ENCODE measurements at places on chromosomes 12 and 14. TPM values are rescaled to one million over a fixed set of nuclear protein-coding genes. Genes with fewer than 3 reads are reported as not detected.

GRCh38 chr14:103593577-103593976, 30.8 kb downstream of the COA8 start:
- no peak overlapping the region for H3K27ac ChIP-seq
- H3K27me3 ChIP-seq: no peaks in the 10 kb centered on the region
- H3K36me3 ChIP-seq: peaks cover 15% of the 10 kb centered on the region
- peaks cover 5% of the 10 kb centered on the region for H3K4me1 ChIP-seq

DNA sequence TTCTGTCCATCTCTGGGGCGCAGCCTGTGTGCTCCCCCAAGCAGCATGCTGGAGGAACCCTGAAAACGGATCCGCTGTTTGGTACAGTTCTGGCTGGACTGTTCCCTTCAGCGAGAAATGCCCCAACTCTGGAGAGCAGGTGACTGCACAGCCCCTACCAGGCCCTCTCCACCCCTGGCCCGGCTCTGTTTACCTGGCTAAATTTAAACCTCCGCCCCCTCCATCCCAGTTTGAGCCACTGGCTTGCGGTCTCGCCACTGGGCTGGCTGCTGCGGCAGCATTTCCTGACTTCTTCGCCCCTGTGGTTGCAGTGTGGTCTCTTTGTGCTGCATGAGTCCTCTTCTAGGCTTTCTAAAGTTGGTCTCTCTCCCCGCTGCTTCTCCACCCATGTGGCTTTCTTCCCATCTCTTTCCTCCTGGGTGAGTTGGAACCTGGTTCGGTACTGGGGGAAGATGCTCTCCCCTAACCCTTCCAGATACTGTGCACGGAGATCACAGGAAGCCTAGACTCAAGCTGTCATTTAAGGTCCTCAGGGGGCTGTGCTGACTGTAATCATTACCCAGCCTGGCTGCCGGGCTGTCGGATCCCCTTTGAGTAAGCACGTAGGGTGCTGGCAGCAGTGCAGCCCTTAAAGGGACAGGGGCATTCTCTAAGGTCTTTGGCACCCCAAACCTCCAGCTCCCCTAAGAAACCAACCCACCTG, 60.6 kb downstream of the FBXL14 start:
- no peak overlapping the region for H3K27ac ChIP-seq
- H3K4me1 ChIP-seq: peaks cover 26% of the 10 kb centered on the region
- no peak for DNase-seq
- no peak overlapping the region for H3K4me3 ChIP-seq

The TSHR gene
- not detected for polyA plus RNA-seq

DNA sequence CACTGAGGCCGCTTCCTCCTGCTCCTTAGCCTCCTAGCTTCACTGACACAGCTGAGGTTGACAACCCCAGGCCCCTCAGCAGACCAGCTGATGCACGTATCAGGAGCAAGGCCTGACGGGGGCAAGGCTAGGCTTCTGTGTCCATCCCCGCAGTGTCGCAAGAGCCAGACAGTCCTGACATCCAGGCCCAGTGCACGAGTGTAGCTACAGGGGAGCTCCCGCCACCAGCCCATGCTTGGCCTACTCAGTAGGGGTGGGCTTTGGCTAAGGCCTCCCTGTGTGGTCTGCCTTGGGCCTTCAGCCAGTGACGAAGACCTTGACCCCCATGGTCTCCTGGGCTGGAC, 179.1 kb downstream of the DPF3 start:
- no peak overlapping the region for H3K27ac ChIP-seq
- no peak overlapping the region for H3K4me3 ChIP-seq
- DNase-seq: no peak
- H3K36me3 ChIP-seq: no peaks in the 10 kb centered on the region
- H3K27me3 ChIP-seq: no peaks in the 10 kb centered on the region

The CCDC175 gene
- not detected for polyA plus RNA-seq

The MYH6 gene
- not detected for polyA plus RNA-seq

The LTB4R gene
- 87.3 TPM for polyA plus RNA-seq

DNA sequence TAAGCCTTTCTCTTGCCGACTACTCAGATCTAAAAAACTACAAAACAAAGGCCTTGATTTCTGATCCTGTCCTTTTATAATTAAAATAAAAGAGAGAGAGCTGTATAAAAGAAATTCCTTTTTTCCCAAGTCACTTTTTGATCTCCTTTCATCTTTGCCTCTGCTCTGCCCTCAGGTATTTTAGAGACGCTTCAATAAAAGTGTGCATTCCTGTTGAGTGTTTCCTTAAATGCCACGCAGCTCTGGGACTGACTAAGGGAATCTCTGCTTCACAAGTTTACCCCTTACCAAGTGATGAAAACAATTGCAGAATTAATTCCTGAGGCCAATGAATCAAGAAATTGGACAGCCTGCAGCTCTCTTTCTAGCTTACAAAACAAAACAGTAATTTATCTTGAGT, 1109.8 kb downstream of the TMTC2 start:
- H3K4me3 ChIP-seq: no peak overlapping the region
- no peaks in the 10 kb centered on the region for H3K27me3 ChIP-seq
- H3K4me1 ChIP-seq: no peaks in the 10 kb centered on the region
- DNase-seq: no peak
- no peaks in the 10 kb centered on the region for H3K36me3 ChIP-seq

- H3K36me3 ChIP-seq: no peaks in the 10 kb centered on the region
- DNase-seq: no peak
- no peak overlapping the region for H3K4me3 ChIP-seq
- H3K27ac ChIP-seq: no peak overlapping the region
Observed at GRCh38 chr12:79296133-79296532, 394.6 kb downstream of the PAWR start.

DNA sequence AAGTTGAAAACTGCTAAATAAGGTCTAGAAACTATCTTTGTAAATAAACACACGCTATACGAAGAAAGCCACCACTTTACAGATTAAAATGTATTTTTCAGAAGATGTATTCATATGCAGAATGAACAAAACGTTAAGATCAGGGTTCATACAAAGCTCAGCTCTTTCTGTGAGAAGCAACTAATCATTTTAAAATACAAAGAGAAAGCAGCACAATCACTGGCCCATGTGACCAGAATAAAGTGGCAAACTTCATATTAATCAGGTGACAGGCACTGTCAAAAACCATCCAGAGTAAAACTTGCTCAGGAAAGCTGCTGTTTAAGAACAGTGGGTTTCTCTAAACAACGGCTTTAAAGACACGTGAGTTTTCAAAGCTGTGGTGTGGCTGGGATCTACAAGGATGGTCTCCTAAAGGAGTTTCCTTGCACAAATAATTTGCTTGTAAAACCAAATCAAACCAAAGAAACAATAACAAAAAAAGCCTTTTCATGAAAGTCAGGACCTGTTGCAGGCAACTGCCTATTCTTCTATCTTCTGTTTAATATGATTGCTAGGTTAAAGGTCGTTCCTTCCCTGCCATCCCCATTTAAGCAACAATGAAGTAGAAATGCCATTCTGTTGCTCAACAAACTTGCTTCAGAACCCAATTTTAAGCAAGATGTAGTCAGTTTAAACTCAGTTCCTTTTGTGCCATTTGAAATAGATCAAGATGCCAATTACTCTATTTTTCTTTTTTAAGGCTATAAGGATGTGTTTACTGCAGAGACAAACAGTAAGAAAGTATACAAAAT, 22.3 kb downstream of the SEL1L start:
- no peak overlapping the region for H3K4me3 ChIP-seq
- no peaks in the 10 kb centered on the region for H3K27me3 ChIP-seq
- no peak for DNase-seq
- H3K27ac ChIP-seq: peak overlapping the region; percentile 60

DNA sequence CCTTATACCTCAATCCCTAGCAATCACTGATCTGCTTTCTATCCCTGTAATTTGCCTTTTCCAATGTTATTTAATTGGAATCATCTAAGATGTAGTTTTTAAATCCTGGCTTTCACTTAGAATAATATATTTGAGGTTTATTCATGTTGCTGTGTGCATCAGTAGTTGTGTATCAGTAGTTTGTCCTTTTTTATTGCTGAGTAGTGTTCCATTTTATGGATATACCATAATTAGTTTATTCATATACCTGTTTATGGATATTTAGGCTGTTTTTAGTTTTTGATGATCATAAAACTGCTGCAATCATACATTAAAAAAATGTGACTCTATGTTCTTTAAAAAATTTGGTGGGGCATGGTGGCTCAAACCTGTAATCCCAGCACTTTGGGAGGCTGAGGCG, 43.7 kb downstream of the FUT8 start:
- no peak overlapping the region for H3K4me3 ChIP-seq
- H3K27ac ChIP-seq: no peak overlapping the region
- no peak for DNase-seq
- no peaks in the 10 kb centered on the region for H3K27me3 ChIP-seq
- no peaks in the 10 kb centered on the region for H3K36me3 ChIP-seq
- H3K4me1 ChIP-seq: no peaks in the 10 kb centered on the region

GRCh38 chr12:108612788-108613282, 15.0 kb upstream of the TMEM119 start:
- no peak for DNase-seq
- H3K27me3 ChIP-seq: peaks cover 5% of the 10 kb centered on the region
- H3K4me1 ChIP-seq: peaks cover 11% of the 10 kb centered on the region
- no peaks in the 10 kb centered on the region for H3K36me3 ChIP-seq

DNA sequence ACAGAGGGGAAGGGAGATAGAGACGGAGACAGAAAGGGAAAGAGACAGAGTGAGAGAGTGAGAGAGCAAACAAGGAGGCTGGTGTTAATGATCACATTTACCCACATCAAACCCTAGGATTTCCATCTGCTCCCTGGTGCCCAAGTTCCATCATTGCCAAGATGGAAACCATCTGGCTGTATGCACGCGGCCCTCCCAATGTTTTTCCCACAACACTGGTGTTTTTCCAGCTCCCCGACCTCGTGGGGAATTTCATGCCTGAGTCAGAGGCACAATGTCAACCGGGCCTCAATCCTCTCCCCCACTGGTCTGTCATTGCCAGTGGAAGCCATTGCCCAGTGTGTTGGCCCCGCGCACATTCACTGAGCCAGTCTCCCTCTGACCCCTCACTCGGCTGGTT, 19.9 kb upstream of the BDKRB2 start:
- H3K4me1 ChIP-seq: no peaks in the 10 kb centered on the region
- H3K27ac ChIP-seq: no peak overlapping the region
- no peak overlapping the region for H3K4me3 ChIP-seq
- DNase-seq: no peak
- no peaks in the 10 kb centered on the region for H3K36me3 ChIP-seq

GRCh38 chr14:64861916-64862315, 17.8 kb downstream of the SPTB start:
- H3K36me3 ChIP-seq: no peaks in the 10 kb centered on the region
- no peak overlapping the region for H3K4me3 ChIP-seq
- no peaks in the 10 kb centered on the region for H3K27me3 ChIP-seq
- DNase-seq: no peak
- H3K4me1 ChIP-seq: no peaks in the 10 kb centered on the region

DNA sequence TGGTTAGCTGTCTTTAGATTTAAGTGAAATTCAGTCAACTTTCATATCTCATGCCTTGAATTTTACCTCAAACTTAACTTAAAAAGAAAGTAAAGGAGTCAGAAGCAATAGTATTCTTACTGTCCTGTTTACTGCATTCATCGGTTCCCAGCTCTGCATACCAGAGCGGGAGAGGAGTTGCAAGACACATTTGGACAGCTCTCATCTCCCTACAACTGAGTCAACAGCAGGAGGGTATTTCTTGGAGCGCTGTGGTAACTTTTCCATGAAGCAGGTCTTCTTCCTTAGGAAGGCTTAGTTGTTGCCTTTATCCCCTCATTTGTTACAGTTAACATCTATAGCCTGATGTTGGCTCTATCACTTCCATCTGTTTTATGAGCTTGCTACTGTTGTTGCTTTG, 65.1 kb downstream of the TRMT5 start:
- no peaks in the 10 kb centered on the region for H3K4me1 ChIP-seq
- no peaks in the 10 kb centered on the region for H3K36me3 ChIP-seq
- H3K27me3 ChIP-seq: no peaks in the 10 kb centered on the region
- H3K4me3 ChIP-seq: no peak overlapping the region
- no peak overlapping the region for H3K27ac ChIP-seq

GRCh38 chr12:110316861-110317260, 35.8 kb downstream of the ATP2A2 start:
- H3K27me3 ChIP-seq: no peaks in the 10 kb centered on the region
- H3K4me3 ChIP-seq: peak overlapping the region; percentile 1
- peak overlapping the region; percentile 48 for H3K27ac ChIP-seq

DNA sequence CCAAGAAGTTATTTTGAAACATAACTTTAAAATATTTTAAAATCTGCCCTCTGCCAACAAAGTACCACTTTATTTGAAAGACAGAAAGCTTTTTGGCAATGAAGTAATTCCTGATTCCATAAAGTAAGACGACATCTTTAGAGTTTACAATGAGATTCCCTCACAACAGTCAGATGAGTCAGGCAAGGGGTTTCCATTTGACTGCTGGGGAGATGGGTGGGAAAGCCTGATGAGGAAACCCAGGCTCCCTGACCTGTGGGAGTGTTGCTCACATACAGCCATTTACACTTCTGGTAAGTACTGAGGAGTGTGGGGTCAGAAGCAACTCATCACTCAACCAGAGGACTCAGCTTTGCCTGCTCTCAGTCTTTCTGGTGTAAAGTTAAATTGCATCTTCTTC, 10.2 kb downstream of the KITLG start:
- no peak overlapping the region for H3K4me3 ChIP-seq
- H3K27ac ChIP-seq: no peak overlapping the region
- DNase-seq: no peak

The OVCH1 gene
- polyA plus RNA-seq: 0.03 TPM

DNA sequence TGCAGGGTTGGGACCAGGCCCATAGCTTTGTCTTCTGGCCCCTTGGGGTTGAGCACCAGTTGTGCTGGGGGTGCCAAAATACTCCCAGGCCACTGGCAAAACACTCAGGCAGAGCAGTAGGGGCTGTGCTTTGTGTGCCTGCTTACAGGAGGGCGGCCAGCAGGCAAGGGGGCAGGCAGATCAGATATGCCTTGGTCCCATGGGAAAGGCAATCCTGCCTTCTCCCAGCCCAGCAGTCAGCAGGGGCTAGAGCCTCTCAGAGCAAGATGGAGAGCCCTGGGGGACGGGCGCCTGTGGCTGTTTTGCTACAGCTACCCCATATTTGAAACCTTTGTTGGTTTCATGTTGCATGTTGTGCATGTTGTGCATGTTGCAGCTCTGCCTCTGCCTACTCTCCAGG, 36.2 kb upstream of the TMX1 start:
- H3K27me3 ChIP-seq: no peaks in the 10 kb centered on the region
- H3K36me3 ChIP-seq: no peaks in the 10 kb centered on the region
- H3K4me3 ChIP-seq: no peak overlapping the region

DNA sequence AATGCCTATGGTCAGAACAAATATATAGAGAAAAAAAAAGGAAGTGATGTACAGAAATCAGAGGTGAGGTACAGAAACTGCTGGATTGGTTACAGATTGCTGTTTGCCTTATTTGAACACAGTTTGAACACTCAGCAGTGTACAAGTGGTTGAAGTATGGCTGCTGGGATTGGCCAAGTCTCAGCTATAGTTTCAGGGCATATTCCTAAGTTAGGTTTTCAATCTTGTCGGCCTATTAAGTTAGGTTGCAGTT, 146.4 kb downstream of the LLPH start:
- H3K36me3 ChIP-seq: no peaks in the 10 kb centered on the region
- H3K27me3 ChIP-seq: no peaks in the 10 kb centered on the region
- H3K27ac ChIP-seq: no peak overlapping the region

DNA sequence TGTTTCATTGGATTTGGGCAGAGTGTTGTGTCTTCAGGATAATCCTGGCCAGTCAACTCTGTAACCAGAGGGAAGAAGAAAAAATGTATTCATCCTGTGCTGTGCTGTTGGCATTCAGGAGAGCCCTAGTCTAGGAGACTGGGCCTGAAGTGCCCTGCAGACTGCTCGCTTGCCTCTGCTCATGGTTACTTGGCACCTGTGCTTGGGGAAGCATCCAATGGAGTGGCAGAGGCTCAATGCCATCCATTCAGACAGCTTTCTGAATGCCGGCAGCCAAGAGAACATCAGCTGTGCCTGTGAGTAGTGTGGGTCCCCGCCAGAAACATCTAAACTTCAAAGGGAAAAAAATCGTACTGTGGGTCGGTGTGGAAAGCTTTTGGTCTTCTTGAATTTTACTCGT, 124.2 kb downstream of the SRGAP1 start:
- DNase-seq: no peak
- no peaks in the 10 kb centered on the region for H3K36me3 ChIP-seq
- peaks cover 29% of the 10 kb centered on the region for H3K4me1 ChIP-seq
- no peak overlapping the region for H3K4me3 ChIP-seq
- H3K27me3 ChIP-seq: no peaks in the 10 kb centered on the region

Measured in CD14-positive monocyte (primary cell).